ENCODE measurements at places on chromosomes 2 and 18.

GRCh38 chr2:176446718-176447414, 177.6 kb downstream of the MTX2 start:
- DNase-seq, result no peak

DNA sequence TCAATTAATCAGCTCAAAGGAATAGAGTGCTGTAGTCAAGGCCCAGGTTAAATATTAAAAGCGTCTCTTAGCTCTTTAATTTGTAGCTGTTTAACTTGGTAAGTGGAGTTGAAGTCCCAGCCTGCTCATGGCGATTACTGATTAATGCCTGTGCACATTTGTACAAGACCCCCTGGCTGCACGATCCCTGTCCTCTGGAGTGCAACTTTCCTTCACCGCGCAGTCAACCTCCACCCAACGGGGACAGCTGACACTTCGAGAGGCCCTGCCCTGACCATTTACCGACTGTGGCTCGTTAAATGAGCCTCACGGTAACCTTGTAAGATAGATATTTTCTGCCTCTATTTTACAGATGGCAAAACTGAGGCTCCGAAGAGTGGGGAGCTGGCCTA, 5.5 kb upstream of the CYS1 start:
- DNase-seq, result no peak

- no peak for DNase-seq
Measured at GRCh38 chr18:52465391-52465790, 125.4 kb downstream of the DCC start.

DNA sequence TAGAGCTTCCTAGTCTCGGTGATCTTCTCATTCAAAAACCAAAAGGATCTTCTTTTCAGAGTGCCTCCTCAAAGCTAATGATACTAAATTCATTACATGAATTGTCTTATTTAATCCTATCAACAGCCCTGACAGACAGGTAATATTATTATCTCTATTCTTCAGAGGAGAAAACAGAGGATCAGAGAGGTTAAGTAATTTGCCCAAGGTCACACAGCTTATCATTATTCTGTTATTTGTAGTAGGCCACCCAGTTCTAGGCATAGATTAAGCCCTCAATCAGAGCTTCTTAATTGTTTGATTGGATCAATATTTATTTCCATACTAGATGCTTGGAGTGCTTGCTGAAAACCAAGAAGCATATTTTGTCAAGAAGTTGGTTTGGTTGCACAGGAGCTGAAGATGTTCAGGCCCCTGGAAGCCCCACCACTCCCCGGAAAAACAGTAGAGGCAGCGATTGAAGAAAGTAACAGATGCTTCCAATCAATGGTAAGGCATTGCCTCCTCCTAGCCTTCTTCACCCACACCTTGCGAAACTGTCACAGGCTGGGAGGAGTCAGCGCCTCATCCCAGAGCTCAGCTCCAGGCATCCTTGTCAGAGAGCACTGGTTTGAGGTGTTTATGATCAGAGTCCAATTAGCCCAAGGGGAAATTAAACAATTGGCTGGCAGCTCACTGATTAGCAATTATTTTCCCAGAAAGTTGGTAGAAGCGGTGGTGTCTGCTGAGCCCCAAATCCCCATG, 487.2 kb downstream of the BCL11A start:
- DNase-seq, result no peak

DNA sequence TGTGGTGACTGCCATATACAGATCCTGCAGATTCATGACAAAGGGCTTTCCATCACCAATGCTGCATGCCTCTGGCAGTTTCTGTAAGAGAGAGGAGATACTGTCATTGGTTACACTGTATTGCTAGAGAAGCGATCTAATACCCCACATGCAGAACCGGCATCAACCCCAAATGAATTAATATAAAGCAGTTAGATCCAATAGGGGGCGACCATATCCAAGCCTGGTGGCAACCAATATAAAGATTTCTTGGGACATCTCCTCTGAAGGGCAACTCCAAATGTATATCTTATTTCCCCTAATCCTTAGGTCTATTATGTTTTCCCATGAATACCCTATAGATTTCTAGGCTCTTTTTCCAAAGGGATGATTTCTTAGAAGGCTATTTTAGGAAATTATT, 17.4 kb upstream of the IHH start:
- no peak for DNase-seq

DNA sequence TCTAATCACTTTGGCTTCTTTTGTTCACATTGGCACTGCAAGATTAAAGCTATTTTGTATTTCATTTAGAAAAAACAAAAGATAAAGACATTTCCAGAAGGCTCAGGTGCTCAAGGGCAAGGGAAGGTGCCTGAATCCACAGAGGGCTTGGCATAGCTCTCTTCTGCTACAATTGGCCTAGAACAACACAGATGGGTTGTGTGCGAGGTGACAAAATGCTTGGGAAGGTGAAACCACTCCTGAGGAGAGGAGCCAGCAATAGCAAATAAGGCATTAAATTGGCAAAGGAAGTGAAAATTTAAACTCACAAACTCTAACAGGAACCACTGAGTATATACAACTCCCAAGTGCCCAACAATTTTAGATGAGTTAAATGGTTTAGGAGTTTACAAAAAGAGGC, 1290.4 kb upstream of the CHAC2 start:
- DNase-seq, result no peak

DNA sequence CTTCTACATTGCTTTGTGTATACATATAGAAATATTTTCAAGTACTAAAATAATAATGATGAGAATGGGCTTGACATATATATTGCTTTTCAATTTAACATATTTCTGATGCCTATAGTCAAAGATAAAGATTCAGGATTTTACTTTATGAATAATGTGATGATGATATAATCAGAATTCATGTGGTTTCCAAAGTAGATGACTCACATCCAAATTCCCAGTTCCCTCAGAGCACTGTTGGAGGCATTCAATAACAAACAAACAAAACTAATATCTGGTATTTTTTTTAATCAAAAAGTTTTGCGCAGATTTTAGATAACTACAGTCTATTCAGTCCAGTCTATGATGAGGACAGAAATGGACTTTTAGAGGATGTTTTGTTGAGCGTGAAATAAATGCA, 2094.5 kb upstream of the CELF4 start:
- peak; percentile 63 for DNase-seq

- peak; percentile 39 for DNase-seq
Measured at GRCh38 chr2:26088038-26088643, 54.3 kb downstream of the RAB10 start.

GRCh38 chr2:29035016-29035745, 39.1 kb downstream of the PCARE start:
- no peak for DNase-seq

DNA sequence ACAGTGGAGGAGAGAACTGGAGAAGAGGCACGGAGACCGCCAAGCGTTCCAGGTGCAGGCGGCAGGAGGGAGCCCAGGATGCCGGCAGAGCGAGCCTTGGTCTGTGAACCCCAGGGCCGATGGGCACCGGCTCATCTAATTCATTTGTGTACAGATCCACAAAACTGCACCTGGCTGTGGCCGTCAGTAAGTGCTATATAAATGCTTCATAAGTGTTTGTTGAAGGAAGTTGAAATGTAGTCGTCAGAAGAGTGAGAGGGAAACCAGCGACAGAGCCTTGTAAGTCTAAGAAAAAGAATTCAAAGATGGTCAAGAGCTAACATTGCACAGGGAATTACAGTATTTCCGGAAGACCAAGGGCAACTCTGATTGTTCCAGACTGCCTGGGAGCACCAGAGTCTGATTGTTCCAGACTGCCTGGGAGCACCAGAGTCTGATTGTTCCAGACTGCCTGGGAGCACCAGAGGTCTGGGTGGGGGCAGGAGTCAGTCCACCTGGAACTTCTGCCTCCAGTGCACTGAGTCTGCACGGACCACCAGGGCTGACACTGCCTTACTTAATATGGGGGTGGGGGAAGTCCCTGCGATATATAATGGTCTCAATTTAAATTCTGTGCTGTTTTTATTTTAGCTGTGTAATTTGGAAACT, 112.3 kb downstream of the BCL2 start:
- DNase-seq, result no peak

DNA sequence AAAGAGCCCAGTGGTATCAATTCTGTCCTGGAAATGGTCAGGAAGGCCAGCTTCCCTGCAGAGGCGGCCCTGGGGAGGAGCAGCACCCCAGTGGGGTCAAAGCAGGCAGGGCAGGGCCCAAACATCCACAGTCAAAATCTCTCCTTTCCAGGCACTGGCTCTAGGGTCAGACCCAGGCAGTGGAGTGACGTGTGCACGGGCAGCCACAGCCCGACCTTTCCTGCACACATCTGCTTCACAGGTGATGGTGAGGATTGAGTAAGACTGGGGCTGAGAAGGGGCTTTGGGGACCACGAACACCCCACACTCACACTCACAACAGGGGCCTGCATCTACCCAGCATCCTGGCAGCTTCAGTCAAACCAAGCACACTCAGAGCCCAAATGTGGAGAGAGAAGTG, 97.8 kb upstream of the GLI2 start:
- DNase-seq, result no peak

- no peak for DNase-seq
Measured at GRCh38 chr18:60649107-60649506, 276.5 kb upstream of the MC4R start.
